ENCODE measurements at places on chromosomes 6 and 20.

GRCh38 chr20:3547906-3548305, 77.1 kb downstream of the ATRN start:
- H3K4me3 ChIP-seq = no peak overlapping the region
- peaks cover 11% of the 10 kb centered on the region for H3K4me1 ChIP-seq
- H3K36me3 ChIP-seq = peaks cover 21% of the 10 kb centered on the region
- no peak for DNase-seq
- no peaks in the 10 kb centered on the region for H3K27me3 ChIP-seq

DNA sequence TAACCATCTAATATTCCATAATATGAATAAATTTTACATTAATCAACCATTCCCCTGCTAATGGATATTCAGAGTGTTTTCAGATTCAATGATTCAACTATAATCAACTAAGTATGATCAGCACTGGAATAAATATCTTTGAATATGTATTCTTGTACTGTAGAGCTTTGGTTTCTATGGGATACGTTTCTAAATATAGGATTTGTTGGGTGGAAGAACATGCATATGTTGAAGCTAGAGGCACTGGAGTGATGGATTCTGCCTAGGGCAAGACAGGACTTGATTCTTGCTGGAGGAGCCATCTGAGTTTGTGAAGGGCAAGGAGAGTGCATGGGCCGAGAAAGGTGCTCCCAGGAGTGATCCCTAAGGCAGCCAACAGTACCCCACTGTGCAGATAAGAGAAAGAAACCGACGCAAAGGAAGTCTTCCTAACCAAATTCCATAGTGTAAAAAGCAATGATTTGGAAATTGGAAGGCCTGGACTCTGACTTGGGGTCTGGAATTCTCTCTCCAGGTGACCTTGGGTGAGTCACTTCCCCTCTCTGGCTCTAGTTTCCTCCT, 418.7 kb downstream of the PREX1 start:
- no peak overlapping the region for H3K27ac ChIP-seq
- H3K4me3 ChIP-seq = no peak overlapping the region
- DNase-seq = no peak
- H3K36me3 ChIP-seq = no peaks in the 10 kb centered on the region
- H3K4me1 ChIP-seq = peaks cover 21% of the 10 kb centered on the region

DNA sequence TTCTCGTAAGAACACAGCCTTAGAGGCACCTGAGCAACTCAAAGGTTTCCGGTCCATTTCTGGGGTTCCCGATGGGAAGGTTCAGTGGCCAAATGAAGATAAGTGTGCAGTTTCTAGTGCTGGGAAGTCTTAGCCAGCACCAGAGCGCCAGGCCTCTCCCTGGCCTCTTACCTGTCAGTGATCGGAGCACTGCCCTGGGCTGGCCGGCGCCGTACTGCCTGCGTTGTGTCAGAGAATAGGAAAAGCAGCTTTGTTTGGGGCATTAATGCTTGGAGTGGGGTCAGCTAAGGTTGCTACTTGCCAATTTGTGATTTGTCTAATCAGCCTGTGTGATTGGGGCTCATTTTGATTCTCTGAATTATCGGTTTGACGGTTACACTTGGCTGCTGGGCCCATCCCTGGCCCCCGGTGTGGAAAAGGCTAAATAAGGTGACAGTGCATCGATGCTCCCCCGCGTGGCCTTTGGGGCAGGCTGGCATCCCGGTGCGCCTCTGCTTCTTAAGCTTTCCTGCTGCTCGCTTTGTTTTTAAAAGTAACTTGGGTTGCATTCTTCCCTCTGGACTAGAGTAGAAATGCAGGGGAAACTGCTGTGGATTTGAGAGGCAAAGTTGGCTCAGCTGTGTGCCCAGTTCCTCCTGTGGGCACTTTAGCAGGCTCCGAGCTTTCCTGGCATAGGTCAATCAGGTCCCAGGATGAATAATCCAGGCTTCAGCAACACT, 51.8 kb downstream of the TCP11 start:
- DNase-seq = no peak
- H3K4me3 ChIP-seq = no peak overlapping the region
- H3K27ac ChIP-seq = no peak overlapping the region
- no peaks in the 10 kb centered on the region for H3K27me3 ChIP-seq
- peaks cover 9% of the 10 kb centered on the region for H3K4me1 ChIP-seq

GRCh38 chr20:36482044-36482473, 59.3 kb upstream of the MYL9 start:
- peaks cover 4% of the 10 kb centered on the region for H3K27me3 ChIP-seq
- H3K4me3 ChIP-seq = no peak overlapping the region

- H3K36me3 ChIP-seq = no peaks in the 10 kb centered on the region
- H3K4me1 ChIP-seq = no peaks in the 10 kb centered on the region
- H3K4me3 ChIP-seq = no peak overlapping the region
- H3K27me3 ChIP-seq = peaks cover 26% of the 10 kb centered on the region
- DNase-seq = no peak
These were observed 266.4 kb upstream of the PRDM1 start for GRCh38 chr6:105819745-105820144.

DNA sequence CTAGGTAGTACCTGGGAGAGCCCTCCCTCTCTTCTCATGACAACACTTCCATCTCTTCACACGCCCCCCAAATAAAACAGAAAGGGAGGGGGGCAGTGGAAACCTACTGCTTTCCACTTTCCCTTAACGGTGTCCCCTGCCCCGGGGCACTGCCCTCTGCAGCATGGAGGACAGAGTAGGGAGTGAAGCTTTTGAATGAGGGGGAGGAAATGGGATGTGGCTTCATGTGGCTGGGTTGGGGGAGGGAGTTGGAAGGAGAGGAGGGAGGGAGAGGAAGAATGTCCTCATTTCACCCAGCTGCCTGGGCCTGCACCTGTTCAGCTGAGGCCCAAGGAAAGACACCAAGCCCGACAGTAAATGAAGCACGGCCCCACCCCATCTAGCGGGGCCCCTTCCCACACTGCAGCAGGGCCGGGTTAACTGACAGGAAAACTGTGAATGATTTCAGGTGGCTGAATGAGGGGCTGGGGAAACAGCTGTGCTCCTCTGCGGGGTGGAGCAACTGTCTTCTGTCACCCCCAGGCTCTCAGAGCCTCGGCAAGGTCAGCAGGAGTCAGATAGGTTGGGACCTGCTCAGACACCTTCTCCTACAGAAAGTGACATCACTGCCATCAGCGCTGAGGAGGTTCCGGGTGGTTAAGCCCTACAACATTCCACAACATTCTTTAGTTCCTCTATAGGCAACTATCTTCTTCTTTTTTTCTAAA, 40.0 kb upstream of the TAF8 start:
- peaks cover 3% of the 10 kb centered on the region for H3K4me1 ChIP-seq
- H3K27ac ChIP-seq = no peak overlapping the region
- no peaks in the 10 kb centered on the region for H3K27me3 ChIP-seq
- DNase-seq = no peak
- no peak overlapping the region for H3K4me3 ChIP-seq
- no peaks in the 10 kb centered on the region for H3K36me3 ChIP-seq

- H3K4me3 ChIP-seq = no peak overlapping the region
- H3K4me1 ChIP-seq = no peaks in the 10 kb centered on the region
- peaks cover 5% of the 10 kb centered on the region for H3K27me3 ChIP-seq
- H3K27ac ChIP-seq = no peak overlapping the region
These were observed 32.0 kb downstream of the HLA-C start for GRCh38 chr6:31239854-31240253.
